ENCODE measurements at places on chromosomes 3 and 15. TPM values are rescaled to one million over a fixed set of nuclear protein-coding genes. Genes with fewer than 3 reads are reported as not detected.

The UPK1B gene
- total RNA-seq, result 10.7 TPM

The TUSC2 gene
- 35.7 TPM for total RNA-seq

The CCK gene
- 2.4 TPM for total RNA-seq

The GOLGA6A gene
- 0.09 TPM for total RNA-seq

The LINGO1 gene
- 12.4 TPM for total RNA-seq

The HCLS1 gene
- total RNA-seq, result 0.45 TPM

The RBP2 gene
- not detected for total RNA-seq

The CCDC54 gene
- not detected for total RNA-seq

The CSPG5 gene
- 1.2 TPM for total RNA-seq

The SI gene
- total RNA-seq, result not detected

The ADGRG7 gene
- not detected for total RNA-seq

The TFRC gene
- 101 TPM for total RNA-seq

The RTP3 gene
- not detected for total RNA-seq

The CADM2 gene
- total RNA-seq, result 0.23 TPM

The ZFYVE19 gene
- total RNA-seq, result 16.1 TPM

The PP2D1 gene
- not detected for total RNA-seq

The LSMEM2 gene
- 0.05 TPM for total RNA-seq

All from A549 treated with CpdA at 1 μM for 4 hours (cell line).